Cardiac septum (tissue), 1 donor: ENCODE measurements at places on chromosomes 5 and 9. TPM values are rescaled to one million over a fixed set of nuclear protein-coding genes. Genes with fewer than 3 reads are reported as not detected.

- DNase-seq, result no peak
These were observed 217.3 kb upstream of the RASEF start for GRCh38 chr9:83280268-83280667.

DNA sequence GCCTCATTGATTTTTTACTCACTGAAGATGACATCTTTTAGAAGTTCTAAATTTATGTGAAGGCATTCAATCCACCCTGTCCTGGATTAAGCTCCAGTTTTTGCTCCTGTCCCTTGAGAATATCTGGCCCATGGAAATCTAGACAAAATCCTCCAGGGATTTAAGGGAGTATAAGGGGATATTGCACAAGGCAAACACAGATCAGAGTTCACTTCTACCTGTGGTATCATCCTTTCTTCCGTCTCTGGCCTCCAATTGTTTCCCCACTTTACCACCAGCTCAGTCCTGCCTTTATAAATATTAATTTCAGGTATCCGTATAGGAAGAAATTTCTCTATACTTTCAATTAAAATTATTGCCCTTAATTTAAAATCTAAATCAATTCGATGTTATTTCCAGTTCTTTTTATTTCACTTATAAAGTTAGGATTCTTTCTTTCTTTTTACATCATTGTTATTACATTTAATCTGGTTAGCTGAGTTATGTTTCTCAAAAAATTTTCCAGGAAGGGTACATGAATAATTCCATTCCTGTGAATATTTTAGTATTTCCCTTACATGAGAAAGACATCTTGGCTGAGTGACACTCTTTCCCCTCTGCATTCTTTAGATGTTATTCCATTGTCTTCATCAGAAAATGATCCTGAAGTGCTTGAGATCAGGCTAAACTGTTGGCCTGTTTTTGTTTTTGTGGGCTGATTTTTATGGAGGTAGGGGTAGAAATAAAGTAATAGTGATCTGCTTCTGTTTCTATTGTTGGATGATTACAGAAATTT lies 194.3 kb upstream of the MAP3K1 start:
- no peak for DNase-seq

Gene HAVCR1
- 0.57 TPM for total RNA-seq

Gene SPINK6
- not detected for total RNA-seq

Gene CLIC3
- 12.9 TPM for total RNA-seq
